ENCODE measurements at places on chromosomes 7 and 10.

GRCh38 chr7:154372011-154372601 lies 319.9 kb downstream of the DPP6 start:
- no peak for DNase-seq

DNA sequence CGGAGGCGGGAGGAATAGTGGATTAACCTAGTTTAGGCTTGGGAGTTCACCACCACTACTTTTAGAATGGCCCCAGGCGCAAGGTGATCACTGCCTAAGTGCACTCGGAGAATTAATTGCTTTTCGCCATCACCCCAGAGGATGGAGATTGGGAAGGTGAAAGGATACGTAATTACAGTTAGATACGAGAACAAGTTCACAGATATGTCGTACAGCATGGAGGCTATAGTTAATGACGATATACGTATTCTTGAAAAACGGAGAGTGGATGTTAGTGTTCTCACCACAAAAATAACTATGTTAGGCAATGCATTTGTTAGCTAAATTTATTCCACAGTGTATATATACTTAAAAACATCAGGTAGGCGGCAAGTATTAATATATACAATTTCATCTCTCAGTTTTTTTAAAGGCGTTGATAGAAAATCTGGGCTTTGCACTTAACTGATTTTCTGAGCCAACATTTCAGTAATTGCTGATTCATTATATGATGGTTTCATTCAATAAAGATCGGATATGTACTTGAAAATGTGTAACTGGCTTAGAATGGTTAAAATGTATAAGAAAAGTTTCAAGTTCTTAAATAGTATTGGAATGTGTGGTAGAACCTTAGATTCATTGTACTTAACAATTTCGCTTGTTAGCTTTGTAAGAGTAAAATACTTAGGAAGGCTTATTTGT lies 683 bp downstream of the CDC123 start:
- no peak for DNase-seq

DNA sequence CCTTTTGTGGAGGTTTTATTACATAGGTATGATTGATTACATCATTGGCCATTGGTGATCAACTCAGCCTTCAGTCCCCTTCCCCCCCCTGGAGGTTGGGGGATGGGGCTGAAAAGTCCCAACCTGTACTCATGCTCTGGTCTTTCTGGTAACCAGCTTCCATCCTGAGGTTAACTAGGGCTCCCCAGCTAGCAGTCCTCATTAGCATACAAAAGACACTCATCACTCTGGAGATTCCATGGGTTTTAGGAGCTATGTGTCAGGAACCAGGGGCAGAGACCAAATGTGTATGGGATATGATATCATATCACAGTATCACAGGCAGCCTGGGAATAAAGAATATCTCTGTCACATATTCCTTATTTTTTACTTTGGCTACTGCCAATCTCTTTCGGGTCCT lies 13.6 kb downstream of the CCSER2 start:
- no peak for DNase-seq

DNA sequence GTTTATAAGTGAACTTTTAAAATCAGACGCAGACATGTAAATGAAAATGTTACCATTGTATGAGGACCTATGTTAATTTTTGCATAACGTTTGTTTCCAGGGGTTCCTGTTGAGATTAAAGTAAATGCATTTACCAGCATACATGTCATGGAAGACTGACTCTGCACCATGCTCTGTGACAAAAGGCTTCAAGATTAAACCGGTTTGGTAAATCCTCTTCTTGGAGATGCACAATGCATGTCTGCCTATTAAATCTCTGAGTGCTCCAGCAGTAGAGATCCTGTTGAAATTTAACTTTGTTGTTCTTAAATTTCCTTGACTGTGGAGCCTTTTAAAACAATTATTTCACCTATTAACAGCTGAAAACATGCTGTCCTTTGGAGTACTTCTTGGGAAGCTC lies 36.5 kb upstream of the JAZF1 start:
- DNase-seq, result no peak

GRCh38 chr10:103916254-103916653 lies 1.7 kb downstream of the STN1 start:
- DNase-seq, result no peak

Measured in GM19239 (cell line).